Activated CD4-positive, CD25-positive, alpha-beta regulatory T cell (primary cell): ENCODE measurements at places on chromosomes 7 and 10.

- no peak for DNase-seq
Measured at GRCh38 chr10:122013311-122013780, 24.4 kb downstream of the TACC2 start.

- DNase-seq, result no peak
Measured at GRCh38 chr7:112010994-112011393, 195.2 kb downstream of the DOCK4 start.

- DNase-seq, result no peak
Measured at GRCh38 chr10:5385224-5385623, 19.4 kb downstream of the TUBAL3 start.

DNA sequence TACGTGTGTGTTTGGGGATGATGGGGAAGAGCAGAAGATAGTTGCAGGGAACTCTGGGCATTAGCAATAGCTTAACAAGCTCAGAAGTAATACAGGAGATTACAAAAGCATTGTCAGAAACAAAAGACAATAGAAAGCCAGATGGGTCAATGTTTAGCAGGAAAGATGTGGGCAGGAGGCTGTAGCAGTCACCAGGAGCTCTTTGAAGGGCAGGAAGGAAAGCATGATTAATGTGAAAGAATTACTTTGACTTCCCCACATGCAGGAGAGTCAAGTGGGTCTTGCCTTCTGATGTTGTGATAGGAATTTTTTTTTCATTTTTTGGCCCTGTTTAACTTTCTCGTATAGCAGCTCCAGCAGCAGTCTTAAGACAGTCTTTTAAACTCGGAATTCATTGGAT lies 6.0 kb upstream of the SMNDC1 start:
- no peak for DNase-seq
